Stimulated activated memory B cell treated with anti-CD40 and anti-IgM and Interleukin-4, amounts not matched to agents 10 μg/mL and 1 μg/mL and 100 μg/mL, for 72 hours (primary cell): ENCODE measurements at places on chromosomes 3 and 15.

- no peak for ATAC-seq
These were observed 959 bp downstream of the TPM1 start for GRCh38 chr15:63043335-63044076.

GRCh38 chr15:31782951-31783350 lies 247.4 kb upstream of the CHRNA7 start:
- no peak for ATAC-seq

GRCh38 chr3:113218681-113219045 lies 7.3 kb downstream of the BOC start:
- no peak for ATAC-seq

- ATAC-seq, result no peak
These were observed 5.9 kb downstream of the MEX3B start for GRCh38 chr15:82039871-82040270.

DNA sequence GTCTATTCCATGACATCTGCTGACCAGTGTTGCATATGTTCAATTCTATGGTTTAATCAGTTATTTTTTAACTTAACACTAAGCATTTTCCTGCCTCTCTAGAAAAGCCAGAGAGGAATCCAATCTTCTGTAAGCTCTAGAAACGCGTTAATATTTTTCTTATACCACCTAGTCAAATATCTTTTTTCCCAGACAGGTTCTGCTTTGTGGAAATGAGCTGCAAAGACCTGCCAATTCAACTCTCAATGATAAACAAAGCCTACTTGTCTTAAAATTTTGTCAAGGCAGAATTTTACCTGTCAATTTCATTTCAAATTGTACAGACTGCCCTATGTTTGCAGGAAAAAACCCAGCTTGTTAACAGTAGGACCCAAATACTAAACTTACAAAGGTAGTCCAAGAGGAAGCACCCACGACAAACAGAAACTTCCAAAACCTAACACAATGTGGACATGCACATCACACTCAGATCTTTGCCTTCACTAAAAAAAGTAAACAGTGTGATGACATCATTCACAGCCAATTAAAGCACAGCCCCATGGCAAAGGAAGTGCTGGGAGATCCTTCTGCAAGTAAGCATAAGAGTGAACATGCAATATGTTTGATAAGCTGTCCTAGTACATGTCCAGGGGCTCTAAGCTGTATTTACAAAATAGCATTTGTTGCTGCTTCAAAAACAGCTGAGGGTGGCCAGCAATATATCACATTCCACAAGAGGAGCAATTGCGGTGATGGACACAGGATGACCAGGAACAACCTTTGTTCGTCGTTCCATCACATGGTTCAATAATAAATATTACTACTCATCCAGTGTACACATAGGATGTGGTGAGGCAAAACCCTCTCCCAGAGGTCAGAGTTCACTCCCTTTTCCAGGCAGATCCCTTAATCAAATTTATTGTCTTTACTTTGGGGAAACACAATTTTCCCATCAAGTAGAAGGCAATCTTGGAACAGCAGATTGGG lies 139.4 kb upstream of the TSC22D2 start:
- no peak for ATAC-seq
